ENCODE measurements at places on chromosomes 6 and 20. TPM values are rescaled to one million over a fixed set of nuclear protein-coding genes. Genes with fewer than 3 reads are reported as not detected.

The FAM184A gene
- 0.07 TPM for total RNA-seq

The ZNF391 gene
- total RNA-seq: 17.0 TPM

DNA sequence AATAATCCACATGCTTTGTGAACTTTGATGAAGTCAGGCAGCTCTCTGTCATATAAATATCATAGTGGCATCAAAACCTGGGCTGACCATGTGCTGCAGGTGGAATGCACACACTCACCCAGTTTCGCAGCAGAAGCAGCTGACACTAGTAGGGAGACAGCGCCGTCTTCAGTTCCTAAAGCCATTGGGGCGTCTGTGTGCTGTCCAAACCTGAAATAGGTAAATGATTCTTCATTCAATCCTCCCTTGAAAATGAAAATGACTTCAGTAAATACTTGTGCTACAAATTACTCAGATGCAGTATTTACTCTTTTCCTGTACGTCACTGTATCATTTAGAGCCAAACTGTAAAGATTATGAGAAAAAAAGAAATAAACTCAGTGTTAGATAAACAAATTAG lies 127.5 kb downstream of the EYA4 start:
- DNase-seq: no peak

The RIMS1 gene
- total RNA-seq: not detected

The SH3BGRL2 gene
- total RNA-seq: 40.8 TPM

DNA sequence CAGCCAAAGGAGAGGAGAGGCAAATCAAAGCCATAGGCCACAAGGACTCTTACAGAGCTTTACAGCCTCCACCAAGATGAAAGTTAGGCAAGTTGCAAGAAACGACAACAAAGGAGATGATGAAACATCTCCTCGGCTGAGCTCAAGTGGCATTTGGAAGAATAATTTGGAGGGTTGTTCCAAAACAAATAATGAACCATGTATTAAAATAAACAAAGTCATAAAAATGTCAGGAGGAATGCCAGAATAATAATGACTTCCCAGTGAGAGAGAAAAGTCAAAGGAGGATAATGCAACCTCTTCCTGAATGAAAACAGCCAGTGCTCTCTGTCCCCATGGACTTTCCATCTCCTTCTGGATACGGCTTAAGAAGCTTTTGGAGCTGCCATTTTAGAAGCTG lies 371.4 kb upstream of the ID4 start:
- DNase-seq: no peak

The PAX1 gene
- not detected for total RNA-seq

Data from G401 (cell line).